ENCODE measurements at places on chromosomes 16 and 17.
A peak's percentile ranks its signal among the peaks of the same experiment; 100 is the strongest.

GRCh38 chr16:72099377-72099818, 5.8 kb downstream of the DHX38 start:
- DNase-seq: no peak

GRCh38 chr16:69057400-69058378, 47.8 kb upstream of the HAS3 start:
- DNase-seq: no peak

GRCh38 chr17:7839190-7839875, 5.3 kb downstream of the KDM6B start:
- peak; percentile 29 for DNase-seq

DNA sequence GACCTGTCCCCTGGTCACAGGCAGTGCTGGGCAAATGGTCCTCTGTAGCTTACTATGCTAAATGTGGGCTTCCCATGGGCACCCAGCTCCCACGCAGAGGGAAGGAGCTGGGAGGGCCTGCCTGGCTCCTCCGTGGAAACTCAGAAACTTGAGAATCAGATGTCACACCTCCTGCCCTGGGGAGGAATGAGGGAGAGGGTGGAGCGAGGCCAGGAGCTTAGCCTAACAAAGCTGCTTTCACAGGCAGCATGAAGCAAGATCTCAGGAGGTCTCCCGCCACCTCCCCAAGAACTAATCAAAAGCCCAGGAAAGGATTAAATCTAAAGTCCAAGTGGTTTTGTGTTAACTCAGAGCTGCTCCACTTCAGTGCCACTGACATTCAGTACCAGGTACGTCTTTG, 33.6 kb upstream of the XYLT2 start:
- DNase-seq: no peak

GRCh38 chr17:73182616-73183310, 10.1 kb upstream of the COG1 start:
- no peak for DNase-seq

DNA sequence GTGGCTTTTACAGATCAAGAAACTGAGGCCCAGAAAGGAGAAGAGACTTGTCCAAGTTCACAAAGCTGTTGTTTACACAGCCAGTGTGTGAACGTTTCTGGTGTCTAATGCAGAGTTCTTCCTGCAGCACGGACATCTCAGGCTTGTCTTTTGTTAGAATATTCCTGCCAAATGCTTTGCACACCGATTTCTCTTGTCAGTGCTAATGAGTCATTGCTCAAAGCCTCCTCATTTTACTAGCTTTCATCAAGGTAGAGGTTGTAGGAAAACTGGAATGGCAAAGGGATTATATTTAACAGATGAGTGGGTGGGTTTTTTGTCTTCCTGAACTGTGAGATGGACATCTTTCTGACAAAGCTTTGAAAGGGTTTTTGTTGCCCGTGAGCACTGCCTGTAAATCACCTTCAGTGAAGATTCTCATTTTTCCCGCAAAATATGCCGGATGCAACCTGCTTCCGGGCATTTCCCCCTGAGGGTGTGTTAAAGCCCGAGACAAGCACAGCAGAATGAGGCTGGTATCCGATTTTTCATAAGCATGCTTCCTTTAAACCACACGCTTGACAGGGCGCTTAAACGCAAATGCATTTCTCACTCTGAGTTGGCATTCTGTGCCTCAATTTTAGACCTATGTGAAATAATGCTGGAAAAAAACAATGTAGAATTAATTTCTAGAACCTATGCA, 14.7 kb downstream of the PMM2 start:
- no peak for DNase-seq

Measured in left ventricle myocardium superior (tissue), 1 donor.